ENCODE measurements at places on chromosomes 3 and 15.

- no peak overlapping the region for H3K27ac ChIP-seq
- no peaks in the 10 kb centered on the region for H3K36me3 ChIP-seq
- DNase-seq, result no peak
- no peaks in the 10 kb centered on the region for H3K27me3 ChIP-seq
Measured at GRCh38 chr3:177468816-177469215, 271.5 kb upstream of the TBL1XR1 start.

- no peak overlapping the region for H3K4me3 ChIP-seq
- H3K4me1 ChIP-seq, result no peaks in the 10 kb centered on the region
- no peaks in the 10 kb centered on the region for H3K27me3 ChIP-seq
- no peak for DNase-seq
- H3K27ac ChIP-seq, result no peak overlapping the region
Measured at GRCh38 chr3:69165744-69166143, 43.3 kb upstream of the LMOD3 start.

DNA sequence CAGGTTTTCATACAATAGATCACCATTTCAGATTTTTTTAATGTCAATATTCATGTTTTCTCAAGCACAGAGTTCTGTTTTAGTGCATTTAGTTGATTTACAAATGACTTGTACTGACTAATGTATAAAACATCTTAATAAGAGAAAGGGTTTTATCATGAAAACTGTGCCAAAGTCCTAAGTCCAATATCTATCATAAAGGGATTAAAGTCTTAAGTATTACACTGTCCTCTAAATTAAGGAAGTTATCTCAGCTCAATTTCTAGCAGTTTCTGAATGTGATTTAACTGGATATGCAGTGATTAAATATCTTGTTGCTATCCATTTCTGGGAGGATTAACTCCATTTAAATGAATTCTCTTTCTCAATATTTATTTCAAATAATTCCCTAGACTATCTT is 381.1 kb upstream of the CNTN4 start:
- no peak for DNase-seq
- no peaks in the 10 kb centered on the region for H3K27me3 ChIP-seq
- no peaks in the 10 kb centered on the region for H3K36me3 ChIP-seq

DNA sequence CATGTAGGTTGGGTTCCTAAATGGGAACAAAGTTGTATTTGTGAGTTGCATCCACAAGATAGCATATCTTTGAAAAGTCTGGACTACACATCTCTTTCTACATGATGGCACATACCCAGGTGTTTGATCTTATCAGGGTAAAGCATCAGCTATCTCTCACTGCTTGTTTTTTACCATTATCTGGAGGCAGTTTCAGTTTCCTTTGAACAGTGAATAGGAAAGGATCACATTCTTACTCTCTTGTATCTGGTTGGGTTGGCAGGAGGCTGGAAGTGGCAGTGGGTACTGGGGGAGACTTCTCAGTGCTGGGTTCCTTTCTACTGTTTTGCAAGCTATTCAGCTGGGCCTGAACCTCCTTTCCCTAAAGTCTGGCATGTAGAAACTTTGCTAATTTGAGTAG is 4.1 kb downstream of the CEMIP start:
- H3K4me1 ChIP-seq, result peaks cover 18% of the 10 kb centered on the region
- DNase-seq, result no peak
- H3K4me3 ChIP-seq, result no peak overlapping the region
- H3K36me3 ChIP-seq, result no peaks in the 10 kb centered on the region
- no peaks in the 10 kb centered on the region for H3K27me3 ChIP-seq

- H3K4me1 ChIP-seq, result no peaks in the 10 kb centered on the region
- no peak overlapping the region for H3K4me3 ChIP-seq
- no peak overlapping the region for H3K27ac ChIP-seq
- H3K36me3 ChIP-seq, result no peaks in the 10 kb centered on the region
- no peaks in the 10 kb centered on the region for H3K27me3 ChIP-seq
- DNase-seq, result no peak
Measured at GRCh38 chr3:39264053-39264452, 15.8 kb downstream of the CX3CR1 start.
